ENCODE measurements at places on chromosomes 6 and 20.

GRCh38 chr6:16273256-16273655 is 34.9 kb downstream of the GMPR start:
- DNase-seq = no peak

GRCh38 chr6:18997375-18997826 is 610.3 kb downstream of the RNF144B start:
- DNase-seq = peak; percentile 5

DNA sequence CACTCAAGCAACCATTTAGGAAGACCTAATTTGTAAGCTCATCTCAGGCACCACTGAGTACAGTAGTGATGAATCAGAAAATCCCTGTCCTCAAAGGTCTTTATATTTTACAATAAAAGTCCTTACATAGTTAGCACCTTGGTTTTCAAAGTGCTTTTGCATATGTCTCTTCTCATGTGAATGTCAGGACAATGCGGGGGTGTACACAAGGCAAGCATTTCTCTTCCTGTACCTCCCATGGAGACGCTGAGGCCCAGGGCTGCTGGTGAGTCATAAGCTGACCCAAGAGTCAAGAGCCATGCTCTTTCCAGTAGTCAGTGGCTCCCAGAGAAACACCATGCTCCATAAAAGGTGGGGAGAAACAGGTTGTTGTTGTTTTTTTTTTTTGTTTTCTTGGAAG is 174.0 kb downstream of the GJA10 start:
- DNase-seq = no peak

GRCh38 chr6:81382852-81383251 is 369.6 kb downstream of the TENT5A start:
- no peak for DNase-seq

- DNase-seq = no peak
These were observed 36.6 kb downstream of the RCAN2 start for GRCh38 chr6:46454691-46455090.

- DNase-seq = peak; percentile 8
These were observed 8.7 kb downstream of the GPX6 start for GRCh38 chr6:28506807-28507475.

DNA sequence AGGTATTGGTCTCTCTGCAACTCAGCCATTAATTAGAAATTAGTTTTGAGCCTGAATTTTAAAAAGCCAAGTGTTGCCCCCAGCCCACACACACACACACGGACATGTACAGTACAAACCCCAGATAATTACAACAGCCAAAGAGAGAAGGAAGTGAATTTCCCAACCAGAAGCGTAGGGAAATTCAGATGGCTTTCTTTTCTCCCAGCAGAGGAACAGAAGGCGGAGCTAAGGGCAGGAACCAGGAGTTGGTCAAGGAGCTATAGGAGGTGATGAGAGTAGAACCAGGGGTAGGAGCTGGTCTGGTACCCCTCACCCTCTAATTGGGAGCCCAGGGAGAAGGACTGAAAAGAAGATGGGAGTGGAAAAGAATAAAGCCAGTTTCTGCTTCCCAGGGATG is 3.9 kb upstream of the ZBTB9 start:
- DNase-seq = peak; percentile 45

- no peak for DNase-seq
These were observed 73.4 kb downstream of the SSR1 start for GRCh38 chr6:7239590-7239948.

- no peak for DNase-seq
These were observed 514 bp downstream of the TCFL5 start for GRCh38 chr20:62860924-62861691.

DNA sequence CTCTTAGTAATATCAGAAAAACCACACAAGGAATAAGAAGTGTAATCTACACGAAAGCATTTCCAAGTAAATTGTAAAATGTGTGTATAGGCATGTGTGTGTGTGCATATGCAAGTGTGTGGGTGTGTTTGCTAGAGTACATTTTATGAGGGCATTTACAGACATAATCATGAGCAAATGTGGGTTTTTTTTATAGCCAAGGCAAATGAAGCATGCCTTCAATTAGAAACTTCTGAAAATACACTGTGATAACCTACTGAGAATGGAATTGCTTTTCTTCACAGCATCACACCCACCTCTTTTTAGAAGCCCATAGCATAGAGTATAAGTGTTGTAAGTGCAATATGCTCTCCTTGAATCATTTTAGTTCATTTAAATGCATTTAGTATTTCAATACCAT is 1721.1 kb downstream of the GRIK2 start:
- no peak for DNase-seq

DNA sequence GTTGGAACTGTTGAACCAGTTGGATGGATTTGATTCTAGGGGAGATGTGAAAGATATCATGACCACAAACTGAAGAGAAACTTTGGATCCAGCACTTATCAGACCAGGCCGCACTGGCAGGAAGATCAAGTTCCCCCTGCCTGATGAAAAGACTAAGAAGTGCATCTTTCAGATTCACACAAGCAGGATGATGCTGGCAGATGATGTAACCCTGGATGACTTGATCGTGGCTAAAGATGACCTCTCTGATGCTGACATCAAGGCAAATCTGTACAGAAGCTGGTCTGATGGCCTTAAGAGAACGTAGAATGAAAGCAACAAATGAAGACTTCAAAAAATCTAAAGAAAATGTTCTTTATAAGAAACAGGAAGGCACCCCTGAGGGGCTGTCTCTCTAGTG is 72.8 kb upstream of the CDYL start:
- DNase-seq = no peak

- peak; percentile 23 for DNase-seq
These were observed 881 bp downstream of the BICRAL start for GRCh38 chr6:42782689-42783176.

DNA sequence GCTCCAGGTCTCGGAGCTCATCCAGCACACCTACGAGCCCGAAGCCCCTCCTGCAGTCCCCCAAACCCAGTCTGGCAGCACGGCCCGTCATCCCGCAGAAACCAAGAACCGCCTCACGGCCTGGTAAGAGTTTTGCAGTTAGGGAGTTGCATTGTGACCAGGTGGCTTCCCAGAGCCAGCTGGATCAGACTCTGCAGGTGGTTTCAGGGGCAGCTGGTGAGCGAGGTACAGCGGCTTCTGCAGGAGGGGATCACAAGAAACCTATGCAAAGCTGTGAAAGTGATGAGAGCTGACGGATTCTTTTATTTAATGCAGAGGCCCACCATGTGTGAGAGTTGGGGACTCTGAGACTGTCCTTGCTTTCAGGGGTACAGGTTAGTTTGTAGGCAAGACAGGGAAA is 45.9 kb upstream of the SCGN start:
- no peak for DNase-seq

- DNase-seq = no peak
These were observed 45.2 kb downstream of the BACH2 start for GRCh38 chr6:90251295-90251992.

GRCh38 chr6:37713529-37714119 is 15.9 kb upstream of the MDGA1 start:
- no peak for DNase-seq

GRCh38 chr6:108091288-108091687 is 16.7 kb upstream of the OSTM1 start:
- DNase-seq = no peak

DNA sequence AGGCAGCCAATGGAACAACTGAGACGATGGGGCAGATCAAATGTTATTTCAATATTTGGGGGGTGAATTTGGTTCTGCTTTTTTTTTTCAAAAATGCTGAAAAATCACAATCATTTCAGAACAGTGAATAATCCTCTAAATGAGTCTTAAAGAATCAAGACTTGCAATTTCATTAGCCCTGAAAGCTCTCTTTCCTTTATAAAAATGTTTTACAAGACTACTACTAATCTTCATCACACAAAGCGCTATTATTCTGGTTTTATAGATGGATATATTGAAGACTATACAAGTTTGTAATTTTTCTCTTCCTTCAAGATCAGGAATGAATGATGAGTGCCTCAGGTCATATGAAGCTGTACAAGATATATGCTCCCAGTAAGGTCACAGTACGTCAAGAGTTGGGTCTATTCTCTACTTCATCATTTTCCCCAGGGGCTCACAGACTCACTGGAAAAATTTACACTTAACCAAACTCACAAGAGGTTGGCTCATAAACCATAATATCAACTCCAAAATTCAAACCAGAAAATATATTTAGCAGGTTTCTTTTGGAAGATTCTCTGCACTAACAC is 19.5 kb downstream of the RNF24 start:
- DNase-seq = no peak

DNA sequence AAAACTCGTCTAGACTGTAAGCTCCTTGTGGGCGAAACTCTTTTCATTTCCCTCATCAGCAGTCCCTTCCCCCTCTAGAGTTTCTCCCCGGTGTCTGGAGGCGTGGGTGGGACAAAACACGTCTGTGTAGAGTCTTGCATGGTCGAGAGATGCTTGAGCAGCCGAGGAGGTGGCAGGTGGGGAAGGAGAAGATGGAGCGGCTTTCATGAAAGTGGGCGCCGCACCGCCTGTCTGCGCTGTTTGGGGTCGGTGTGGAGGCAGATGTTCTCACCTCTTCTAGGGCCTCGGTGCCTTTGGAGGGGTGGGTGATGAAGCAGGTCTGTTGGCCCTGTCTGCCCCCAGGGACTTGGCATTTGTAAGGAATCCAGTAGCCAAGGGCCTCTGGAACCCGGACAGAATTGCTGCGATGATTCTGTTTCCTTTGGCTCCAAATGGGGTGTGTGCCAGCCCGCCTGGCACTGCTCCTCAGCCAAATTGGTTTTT is 1.2 kb downstream of the BRPF3 start:
- no peak for DNase-seq

- no peak for DNase-seq
These were observed 46.0 kb upstream of the HINT3 start for GRCh38 chr6:125910527-125910926.

DNA sequence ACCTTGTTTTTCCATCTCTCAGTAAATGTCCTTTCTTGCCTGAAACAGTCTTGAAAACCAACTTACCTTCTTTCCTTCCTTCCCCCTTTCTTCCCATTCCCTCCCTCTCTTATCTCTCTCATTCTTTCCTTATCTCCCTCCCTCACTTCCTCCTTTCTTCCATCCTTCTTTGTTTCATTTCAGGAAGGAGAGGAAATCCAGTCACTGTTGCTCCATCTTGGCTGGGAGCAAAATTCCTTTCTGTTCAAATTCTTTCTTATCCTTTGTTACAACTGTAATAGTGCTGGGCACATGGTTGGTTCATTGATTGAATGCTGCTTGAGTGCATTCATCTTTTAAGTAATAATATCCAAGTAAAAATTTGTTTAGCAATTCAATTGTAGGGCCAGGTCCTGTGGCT is 17.4 kb upstream of the TCP11 start:
- DNase-seq = no peak

GRCh38 chr6:39085129-39085797 is 29.7 kb downstream of the SAYSD1 start:
- no peak for DNase-seq

GRCh38 chr6:40077315-40077714 is 143.1 kb upstream of the MOCS1 start:
- no peak for DNase-seq

- DNase-seq = no peak
These were observed 329.6 kb downstream of the GRIK2 start for GRCh38 chr6:101722991-101723579.

- no peak for DNase-seq
These were observed 38.6 kb downstream of the PREX1 start for GRCh38 chr20:48789185-48789668.

- no peak for DNase-seq
These were observed 599.1 kb downstream of the MEI4 start for GRCh38 chr6:78251931-78252330.

DNA sequence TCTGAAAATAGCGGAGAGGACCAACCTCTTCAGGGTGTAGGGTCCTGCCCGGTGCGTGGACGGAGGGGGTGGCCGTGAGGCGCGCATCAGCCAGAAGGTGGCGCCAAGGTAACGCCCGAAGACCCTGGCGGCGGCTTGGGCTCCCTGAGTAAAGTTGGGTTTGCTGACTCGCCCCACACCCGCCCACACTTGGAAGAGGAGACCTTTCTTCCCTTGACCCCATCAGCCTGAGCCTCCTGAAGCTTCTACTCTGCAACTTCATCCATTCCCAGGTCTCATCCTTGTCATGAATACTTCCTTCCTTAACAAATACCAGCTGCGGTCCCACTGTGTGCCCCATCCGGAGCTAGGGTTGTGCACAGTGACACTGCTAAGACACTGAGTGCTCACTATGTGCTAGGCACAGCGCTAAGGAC is 14.6 kb downstream of the CD40 start:
- no peak for DNase-seq

DNA sequence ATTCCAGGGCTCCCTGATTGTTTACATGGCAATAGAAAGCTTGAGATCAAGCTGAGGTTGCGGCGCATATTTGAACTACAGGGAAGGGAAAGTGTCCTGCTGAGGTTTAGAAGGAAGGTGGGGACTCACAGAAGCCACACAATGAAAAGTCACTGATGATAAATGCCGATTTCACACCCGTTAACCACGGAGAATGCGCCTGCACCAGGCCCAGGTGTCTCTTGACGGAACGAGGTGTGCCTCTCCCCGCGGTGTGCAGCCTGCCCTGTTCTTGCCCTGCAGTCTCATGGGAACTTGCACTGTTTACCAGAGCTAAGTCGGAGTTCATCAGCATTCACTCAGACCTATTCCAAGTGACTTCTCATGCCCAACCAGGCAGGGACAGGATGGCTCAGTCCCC is 90.3 kb downstream of the LY86 start:
- no peak for DNase-seq

- no peak for DNase-seq
These were observed 818 bp upstream of the AP5S1 start for GRCh38 chr20:3819411-3820047.

- DNase-seq = no peak
These were observed 235.7 kb upstream of the ZNF217 start for GRCh38 chr20:53829255-53829723.

- no peak for DNase-seq
These were observed 55.9 kb upstream of the LOC128125822 start for GRCh38 chr6:63516186-63516944.

- peak; percentile 31 for DNase-seq
These were observed 19.1 kb downstream of the SLX4IP start for GRCh38 chr20:10454151-10454750.

DNA sequence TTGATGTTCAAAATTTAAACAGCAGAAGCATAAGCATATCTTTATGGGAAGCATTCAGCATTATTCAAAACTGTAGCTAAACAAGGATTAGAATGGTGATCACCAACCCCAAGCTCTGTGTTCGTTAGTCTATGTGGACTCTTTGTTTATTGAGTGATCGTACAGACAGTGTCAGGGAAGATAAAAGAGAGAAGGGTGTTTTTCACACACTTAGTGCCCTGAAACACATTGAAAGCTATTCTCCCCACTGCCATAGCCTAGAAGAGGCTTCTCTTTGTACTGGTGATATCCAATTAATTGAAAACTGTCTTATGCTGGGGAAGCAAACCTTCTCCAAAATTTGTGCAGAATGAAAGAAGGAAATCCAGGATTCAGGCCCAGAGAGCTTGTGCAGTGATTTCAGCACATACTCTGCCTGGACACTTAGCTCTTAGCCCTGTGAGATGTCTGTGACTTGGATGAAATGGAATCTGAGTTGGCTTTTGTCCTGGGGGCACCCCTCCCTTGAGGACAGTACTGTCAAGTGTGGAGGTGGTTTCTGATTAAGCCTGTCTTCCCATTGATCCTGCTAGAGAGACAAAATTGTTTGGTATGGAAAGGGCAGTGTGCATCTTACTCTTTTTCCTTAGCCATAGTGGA is 125.7 kb upstream of the MTHFD1L start:
- no peak for DNase-seq
